ENCODE measurements at places on chromosomes 1 and 21.

GRCh38 chr1:15997637-15998280 is 6.3 kb upstream of the SRARP start:
- DNase-seq: no peak

- DNase-seq: no peak
These were observed 12.6 kb downstream of the RIMKLA start for GRCh38 chr1:42392967-42393848.

- DNase-seq: no peak
These were observed 80.5 kb upstream of the WARS2 start for GRCh38 chr1:119220991-119221390.

- DNase-seq: no peak
These were observed 72.1 kb downstream of the PEX14 start for GRCh38 chr1:10546896-10547295.

DNA sequence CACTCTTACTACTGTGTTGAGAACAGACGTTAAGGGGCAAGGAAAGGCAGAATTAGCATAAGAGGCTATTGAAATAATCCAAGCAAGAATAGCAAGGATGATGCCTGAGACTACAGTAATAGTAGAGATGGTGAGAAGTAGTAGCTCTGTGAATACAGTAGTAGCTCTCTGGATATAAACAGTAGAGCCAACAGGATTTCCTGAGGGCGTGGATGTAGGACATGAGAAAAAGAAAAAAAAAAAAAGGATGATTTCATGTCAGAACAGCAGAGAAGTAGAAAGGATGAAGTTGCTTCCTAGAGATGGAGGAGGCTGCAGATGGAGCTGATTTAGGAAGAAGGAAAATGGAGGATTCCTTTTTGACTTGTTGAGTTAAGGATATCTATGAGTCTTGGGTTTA is 112.3 kb downstream of the OMA1 start:
- DNase-seq: no peak

GRCh38 chr1:145719230-145720079 is at the start of gene CD160:
TSS of gene CD160 (plus strand) at chr1:145719499. CDS start at chr1:145728328, 8,829 bp downstream.
- peak; percentile 14 for DNase-seq

GRCh38 chr1:167728818-167729410 is 7.1 kb downstream of the MPZL1 start:
- no peak for DNase-seq

- DNase-seq: no peak
These were observed 168.9 kb downstream of the TPR start for GRCh38 chr1:186206048-186206570.

DNA sequence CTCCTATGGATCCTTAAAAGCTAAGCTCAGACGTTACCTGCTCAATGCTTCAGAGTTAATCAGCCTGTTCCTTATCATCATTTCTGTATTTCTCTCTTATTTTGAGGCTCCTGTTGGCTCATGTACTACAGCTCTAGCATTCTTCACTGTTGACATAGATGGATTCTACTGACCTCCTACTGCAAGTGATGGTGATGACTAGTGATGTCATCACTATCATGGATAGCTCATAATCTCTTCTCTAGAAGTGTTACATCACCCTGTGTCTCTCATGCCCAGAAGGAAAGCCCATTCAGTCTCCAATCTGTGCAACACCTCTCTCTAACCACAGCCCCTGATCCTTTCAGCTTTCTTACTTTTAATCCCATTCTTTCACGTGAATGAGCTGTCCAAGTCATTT is 168.2 kb upstream of the DPT start:
- DNase-seq: no peak

GRCh38 chr1:246450611-246451251 is 56.3 kb downstream of the SMYD3 start:
- peak; percentile 49 for DNase-seq

DNA sequence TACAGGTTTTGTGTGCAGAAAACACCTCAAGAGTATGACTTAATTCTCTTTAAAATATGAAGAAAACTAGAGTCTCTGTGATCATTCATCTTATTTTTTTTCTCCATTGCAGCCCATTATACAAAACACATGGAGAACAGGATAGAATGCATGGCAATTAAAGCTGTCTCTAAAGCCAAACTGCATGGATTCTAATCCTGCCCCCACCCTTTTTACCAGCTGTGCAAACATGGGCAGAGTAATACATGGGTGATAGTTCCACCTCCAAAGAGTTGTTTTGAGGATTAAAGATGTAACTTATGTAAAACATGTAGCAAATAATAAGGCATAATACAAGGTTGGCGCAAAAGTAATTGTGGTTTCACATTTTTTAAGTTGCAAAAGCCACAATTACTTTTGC is 114.4 kb downstream of the CLEC20A start:
- no peak for DNase-seq

DNA sequence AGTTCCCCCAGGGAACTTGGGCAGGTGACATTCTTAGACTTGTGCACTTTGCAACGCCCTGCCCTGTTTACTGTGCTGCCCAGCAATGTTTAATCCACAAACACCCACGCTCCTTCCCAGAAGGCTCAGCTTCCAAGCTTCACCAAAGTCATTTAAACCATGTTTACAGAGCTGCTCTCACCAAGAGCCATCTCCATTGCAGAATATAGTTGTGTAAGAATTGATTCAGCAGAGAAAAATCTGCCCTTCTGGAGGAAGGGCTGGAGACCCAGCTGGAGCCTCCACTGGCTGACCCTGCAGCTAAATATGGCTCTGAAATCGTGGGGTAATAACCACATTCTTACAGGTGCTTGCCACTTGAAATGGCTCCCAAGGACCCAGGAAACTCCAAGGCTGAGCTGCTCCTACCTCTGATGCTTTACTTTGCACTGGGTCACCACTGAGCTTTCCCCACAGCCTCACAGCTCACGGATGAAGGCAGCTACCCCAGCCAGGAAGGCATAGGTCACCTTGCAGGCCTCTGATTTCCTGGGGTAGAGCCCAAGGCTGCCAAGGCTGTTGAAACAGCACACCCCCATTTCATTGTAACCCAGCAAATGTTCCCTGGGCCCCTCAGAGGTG is 8.7 kb downstream of the CAPN2 start:
- no peak for DNase-seq

GRCh38 chr1:186965847-186966246 is 137.1 kb downstream of the PLA2G4A start:
- DNase-seq: no peak

- DNase-seq: no peak
These were observed 29.7 kb upstream of the TRABD2B start for GRCh38 chr1:48026701-48027532.

- DNase-seq: no peak
These were observed at the start of gene CYYR1 for GRCh38 chr21:26572702-26573381. TSS of gene CYYR1 (minus strand) at chr21:26573286. CDS start at chr21:26572940, 346 bp downstream.

DNA sequence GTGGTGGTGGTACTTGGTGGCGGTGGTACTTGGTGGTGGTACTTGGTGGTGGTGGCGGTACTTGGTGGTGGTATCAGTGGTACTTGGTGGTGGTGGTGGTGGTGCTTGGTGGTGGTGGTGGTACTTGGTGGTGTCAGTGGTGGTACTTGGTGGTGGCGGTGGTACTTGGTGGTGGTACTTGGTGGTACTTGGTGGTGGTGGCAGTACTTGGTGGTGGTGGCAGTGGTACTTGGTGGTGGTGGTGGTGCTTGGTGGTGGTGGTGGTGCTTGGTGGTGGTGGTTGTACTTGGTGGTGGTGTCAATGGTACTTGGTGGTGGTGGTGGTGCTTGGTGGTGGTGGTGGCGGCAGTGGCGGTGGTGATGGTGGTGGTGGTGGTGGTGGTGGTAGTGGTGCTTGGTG is 20.2 kb downstream of the COQ8A start:
- DNase-seq: no peak

DNA sequence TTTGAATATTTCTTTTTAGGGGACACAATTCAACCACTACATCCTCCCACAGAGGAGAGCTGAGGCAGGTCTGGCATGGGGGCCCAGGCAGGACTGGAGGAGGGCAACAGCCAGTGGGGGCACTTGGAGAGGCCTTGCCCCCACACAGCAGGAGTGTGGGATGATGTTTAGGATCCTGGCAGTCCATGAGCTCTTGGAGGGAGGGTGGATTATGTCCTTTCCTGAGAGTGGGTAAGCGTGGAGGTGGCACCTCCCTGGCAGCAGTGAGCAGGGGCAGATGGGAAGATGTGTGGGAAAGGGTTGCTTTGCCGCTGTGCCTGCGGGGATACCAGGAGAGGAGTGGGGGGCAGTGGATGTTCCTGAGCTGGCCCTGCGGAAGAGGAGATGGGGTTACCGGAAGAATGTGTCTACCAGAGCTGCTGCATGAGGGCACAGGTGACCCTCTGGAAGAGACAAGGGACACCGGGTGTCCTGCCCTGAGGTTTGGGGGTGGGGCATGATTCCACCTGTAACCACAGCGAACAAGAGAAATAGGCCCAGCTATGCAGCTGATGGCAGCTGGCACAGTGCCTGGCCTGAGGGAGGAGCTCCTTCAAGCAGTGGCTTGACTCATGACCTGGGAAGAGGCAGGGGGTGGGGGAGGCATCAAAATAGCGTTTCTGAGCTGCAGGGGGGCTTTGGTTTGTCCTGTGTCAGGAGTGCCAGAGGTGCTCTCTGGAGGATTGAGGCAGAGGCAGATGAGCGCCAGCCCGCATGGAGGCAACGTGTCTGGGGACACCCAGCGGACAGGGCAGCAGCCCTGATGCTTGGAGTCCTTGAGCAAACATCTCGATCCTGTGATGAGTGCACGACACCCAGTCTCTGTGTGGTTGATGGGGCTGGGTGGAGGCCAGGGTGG is 123.9 kb upstream of the TMPRSS2 start:
- DNase-seq: no peak

DNA sequence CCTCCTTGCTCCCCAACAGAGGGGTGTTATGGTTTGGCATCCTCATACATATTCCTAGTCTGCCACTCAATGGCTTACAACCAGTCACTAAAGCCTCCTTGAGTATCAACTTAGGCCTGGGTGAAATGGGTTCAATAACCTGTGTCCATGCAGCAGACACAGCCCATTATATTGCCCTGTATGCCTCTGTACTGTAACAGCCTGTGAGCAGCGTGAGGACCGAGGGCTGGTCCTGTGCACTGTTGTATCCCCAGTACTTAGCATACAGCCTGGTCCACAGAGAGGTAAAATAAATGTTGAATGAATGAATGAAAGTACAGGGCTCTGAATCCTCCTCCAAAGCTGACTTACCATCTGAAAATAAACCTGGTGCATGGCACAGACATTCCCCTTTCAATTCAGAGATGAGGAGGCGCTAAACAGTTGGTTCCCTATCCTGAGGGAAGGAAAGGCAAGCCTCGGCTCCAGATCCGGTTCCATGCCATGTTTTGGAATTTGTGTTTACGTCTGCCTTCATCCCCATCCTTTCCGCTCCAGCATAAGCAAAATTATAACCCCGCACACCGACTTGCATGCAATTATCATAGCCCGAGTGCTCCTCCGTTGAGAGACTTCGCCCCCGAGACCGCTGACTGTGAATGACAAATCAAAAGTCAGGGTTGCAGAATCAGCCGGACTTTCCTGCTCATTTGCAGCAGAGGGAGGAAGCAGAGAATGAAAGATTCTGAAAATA is 45.0 kb upstream of the DNAJC6 start:
- peak; percentile 2 for DNase-seq

GRCh38 chr1:83929184-83929583 is 69.7 kb downstream of the TTLL7 start:
- no peak for DNase-seq

- DNase-seq: no peak
These were observed 14.7 kb downstream of the ARID4B start for GRCh38 chr1:235313262-235313661.

- DNase-seq: no peak
These were observed 19.7 kb upstream of the RNU1-4 start for GRCh38 chr1:16720351-16721223.

- DNase-seq: no peak
These were observed 287.4 kb downstream of the NPHP4 start for GRCh38 chr1:5704561-5705514.

DNA sequence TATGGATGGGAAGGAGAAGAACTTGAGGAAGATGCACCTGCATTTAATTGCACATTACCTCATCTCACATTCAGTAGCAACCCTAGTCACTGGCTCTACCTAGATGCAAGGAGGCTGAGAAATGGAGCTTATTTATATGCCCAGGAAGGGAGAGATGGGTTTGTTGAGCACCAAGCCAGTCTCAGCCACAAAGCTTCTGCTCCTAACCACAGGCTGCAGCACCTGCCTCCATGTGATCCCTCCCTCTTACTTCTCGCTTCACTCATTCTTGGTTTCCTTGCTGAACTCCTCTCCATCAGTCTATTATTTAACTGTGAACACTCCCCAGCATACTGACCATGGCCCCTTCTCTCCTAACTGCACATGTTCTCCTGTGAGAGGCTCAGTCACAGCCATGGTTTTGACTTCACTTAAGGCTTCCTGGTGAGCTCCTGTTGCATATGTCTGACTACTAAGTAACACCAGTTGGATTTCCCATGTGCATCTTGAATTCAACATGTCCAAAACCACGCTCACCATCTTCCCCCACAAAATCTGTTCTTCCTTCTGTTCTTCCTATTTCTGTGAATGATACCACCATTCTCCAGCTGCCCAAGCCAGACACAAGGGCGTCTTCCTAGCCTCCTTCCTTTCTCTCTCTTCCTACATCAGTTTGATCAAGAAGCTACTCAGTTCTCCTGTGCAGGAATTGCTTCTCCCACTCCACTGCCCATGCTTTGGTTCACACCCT is 139.8 kb downstream of the AK5 start:
- no peak for DNase-seq

DNA sequence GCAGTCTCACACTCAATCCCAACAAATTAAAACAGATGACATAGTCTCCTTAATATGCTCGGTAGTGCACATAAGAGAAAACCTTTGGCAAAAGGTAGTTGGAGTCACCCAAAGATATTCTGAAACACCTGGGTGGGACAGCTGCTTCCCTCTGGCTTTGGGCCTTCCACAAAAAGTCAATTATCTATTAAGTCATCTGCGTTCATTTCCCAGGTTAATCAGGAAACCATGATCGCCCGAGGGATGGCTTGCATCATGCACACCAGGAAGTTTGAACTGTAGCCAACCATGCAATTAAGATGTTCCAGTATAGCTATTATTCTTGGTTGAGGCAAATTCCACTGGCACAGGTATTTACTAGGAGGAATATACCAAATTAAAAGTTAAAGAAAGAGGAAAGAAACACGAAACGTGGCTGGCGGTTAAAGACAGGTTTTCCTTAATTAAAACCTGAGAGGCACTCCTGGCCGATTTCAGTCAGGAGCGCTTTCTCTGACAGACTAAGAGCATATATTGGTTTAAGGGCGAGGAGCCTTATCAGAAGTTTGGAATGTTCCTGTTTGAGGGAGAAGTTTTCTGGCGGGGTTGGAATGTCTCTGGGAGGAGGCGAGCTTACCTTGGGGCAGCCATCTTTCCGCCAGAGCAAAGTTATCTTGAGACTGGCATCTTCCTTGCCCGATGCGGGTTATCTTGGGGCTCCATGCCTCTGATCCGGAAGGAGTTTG is 19.9 kb downstream of the CLDN17 start:
- no peak for DNase-seq

DNA sequence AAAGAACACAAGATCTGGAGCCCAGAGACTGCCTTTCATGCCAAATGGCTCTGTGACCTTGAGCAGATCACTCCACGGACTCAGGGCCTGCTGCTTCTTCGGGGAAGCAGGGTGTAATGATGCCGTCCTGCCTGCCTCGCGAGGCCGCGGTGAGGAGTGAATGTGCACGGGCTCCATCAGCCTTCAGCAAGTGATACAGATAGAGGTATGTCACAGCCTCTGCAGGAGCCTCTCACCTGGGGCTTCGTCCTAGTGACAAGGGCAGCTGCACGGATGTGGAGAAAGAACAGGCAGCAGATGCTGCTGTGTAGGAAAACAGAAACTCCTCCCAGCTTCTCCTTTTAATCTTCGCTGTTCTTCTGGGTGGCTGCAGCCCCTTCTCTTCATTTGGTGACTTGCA is 127.5 kb downstream of the KCNN3 start:
- DNase-seq: no peak
